ENCODE measurements at places on chromosomes 12 and 14. TPM values are rescaled to one million over a fixed set of nuclear protein-coding genes. Genes with fewer than 3 reads are reported as not detected.
A peak's percentile ranks its signal among the peaks of the same experiment; 100 is the strongest.

DNA sequence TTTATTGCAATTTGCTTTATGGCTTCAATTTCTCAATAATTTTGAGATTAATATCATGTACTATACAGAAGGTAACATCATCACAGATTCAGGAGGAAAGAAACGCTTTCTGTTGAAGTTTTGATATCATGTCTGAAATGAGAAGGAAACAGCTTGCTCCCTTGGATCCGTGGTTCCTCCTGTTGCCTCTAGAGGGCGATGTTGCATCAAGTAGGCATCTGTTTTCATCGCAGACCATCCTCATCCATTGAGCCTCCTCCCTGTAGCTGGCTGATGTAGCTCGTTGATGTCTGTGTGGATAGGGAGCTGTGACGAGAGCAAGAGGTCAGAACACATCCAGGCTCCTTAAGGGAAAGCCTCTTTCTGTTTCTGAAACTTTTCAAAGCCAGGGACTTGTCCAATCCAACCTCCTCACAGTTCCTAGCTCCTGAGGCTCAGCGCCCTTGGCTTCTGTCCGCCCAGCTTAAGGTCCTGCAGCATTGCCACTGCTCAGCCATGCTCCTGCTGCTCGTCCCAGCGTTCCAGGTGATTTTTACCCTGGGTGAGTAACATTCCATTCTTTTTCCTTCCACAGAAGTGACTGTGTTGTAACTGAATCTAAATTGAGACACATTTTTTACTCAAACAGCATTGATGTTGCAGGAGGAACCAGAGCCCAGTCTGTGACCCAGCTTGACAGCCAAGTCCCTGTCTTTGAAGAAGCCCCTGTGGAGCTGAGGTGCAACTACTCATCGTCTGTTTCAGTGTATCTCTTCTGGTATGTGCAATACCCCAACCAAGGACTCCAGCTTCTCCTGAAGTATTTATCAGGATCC, 304.8 kb upstream of the OR4E1 start:
- peak; percentile 66 for DNase-seq

Gene TSHR
- total RNA-seq = 4.9 TPM

DNA sequence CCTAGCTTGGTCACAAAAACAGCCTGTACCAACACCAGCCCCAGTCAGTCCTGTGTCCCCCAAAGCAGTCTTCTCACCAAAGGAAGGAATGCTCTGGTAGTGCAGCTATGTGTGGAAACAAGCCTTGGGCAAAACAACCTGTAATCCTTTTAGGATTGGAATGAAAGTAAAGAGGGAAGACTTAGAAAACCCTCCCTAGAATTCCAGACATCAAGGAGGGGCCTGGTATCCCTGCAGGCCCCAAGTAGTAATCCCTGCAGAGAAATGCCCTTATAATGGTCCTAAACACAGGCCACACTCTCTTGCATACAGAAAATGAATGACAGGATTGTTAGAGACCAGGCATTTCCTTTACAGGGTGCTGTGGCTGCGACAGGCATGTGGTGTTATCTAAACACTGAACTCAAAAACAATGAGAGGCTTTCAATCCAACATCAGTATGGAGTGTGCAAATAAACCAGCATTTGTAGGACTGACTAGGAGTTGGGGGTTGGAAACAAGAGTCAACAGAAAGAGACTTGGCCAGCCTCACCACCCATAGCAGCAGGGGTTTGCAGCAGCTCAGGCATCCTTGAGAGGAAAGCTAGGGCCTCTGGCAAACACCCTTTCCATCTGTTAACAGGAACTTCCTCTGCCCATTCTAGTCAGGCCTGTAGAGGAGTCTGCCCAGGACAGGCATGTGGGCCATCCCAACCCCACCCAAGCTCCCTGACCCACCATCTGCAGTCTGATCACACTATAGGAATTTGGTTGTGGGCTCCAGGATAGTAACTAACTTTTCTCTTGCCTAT, 59.1 kb downstream of the DCAF5 start:
- no peak for DNase-seq

- DNase-seq = no peak
These were observed 28.5 kb upstream of the PLEK2 start for GRCh38 chr14:67440513-67440912.

- DNase-seq = no peak
These were observed 406 bp downstream of the PARP2 start for GRCh38 chr14:20343862-20344220.

Gene SLC4A8
- 6.7 TPM for total RNA-seq

DNA sequence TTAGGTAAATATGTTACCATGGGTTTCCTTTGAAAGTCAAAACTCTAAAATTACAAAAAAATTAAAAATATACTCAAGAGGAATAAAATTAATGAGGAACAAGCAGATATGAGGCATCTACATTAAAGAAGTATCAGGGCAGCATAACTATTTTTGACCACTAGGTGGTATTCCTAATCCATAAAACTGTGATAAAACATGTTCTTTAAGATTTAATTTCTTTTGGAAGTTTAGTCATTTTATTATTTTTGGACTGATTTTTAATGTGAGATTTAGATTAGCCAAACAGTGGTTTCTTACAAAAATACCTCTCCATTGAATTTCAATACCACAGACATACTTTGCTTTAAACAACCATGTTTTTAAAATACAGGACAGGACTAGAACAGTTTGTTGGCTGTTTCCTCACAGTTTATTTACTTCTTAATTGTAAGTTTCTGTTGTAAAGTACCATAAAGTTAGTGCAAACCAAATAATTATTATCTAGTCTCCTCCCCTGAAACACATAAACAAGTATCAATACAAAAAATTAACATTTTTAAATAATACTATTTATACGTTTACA, 49.8 kb downstream of the NTS start:
- peak; percentile 1 for DNase-seq

Gene SIX6
- not detected for total RNA-seq

Data from OCI-LY7 (cell line).